Inflammatory macrophage treated with lipopolysaccharide for 4 hours (primary cell): ENCODE measurements at places on chromosomes 13 and 19.
A peak's percentile ranks its signal among the peaks of the same experiment; 100 is the strongest.

GRCh38 chr19:38663957-38664502 is 16.6 kb downstream of the ACTN4 start:
- DNase-seq: no peak

DNA sequence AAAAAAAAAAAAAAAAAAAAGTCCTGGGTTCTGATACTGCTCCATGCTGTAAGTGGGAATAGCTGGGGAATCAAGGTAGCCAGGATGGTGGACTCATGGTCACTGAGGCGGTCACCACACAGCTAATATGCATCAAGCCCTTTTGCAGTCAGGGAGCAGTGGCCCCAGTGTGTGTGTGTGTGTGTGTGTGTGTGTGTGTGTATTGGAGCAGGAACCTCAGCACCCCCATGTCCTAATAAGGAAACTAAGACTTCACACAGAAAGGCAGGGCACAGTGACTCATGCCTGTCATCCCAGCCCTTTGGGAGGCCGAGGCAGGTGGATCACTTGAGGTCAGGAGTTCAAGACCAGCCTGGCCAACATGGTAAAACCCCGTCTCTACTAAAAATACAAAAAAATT is 12.0 kb downstream of the B3GNT3 start:
- no peak for DNase-seq

DNA sequence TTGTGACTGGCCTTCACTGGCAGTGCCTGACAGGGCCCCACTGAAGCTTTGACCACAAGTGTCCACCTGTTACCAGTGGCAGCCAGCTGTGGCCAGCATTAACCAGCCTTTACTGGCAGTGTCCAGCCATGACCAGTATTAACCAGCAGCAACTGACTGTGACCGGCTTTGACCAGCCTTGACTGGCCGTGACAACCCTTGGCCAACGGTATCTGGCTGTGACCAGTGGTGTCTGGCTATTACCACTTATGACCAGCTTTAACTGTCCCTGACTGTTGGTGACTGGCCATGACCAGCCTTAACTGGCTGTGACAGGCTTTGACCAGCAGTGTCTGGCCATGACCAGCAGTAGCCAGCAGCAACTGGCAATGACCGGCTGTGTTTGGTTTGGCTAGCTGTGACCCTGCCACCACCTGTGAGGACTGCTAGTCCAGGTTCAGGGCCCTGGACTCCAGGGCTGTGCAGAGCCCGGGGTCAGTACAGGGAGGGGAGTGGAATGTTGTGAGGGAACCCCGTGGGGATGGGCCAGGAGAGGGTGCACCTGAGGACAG is 32.2 kb downstream of the CKM start:
- DNase-seq: no peak

DNA sequence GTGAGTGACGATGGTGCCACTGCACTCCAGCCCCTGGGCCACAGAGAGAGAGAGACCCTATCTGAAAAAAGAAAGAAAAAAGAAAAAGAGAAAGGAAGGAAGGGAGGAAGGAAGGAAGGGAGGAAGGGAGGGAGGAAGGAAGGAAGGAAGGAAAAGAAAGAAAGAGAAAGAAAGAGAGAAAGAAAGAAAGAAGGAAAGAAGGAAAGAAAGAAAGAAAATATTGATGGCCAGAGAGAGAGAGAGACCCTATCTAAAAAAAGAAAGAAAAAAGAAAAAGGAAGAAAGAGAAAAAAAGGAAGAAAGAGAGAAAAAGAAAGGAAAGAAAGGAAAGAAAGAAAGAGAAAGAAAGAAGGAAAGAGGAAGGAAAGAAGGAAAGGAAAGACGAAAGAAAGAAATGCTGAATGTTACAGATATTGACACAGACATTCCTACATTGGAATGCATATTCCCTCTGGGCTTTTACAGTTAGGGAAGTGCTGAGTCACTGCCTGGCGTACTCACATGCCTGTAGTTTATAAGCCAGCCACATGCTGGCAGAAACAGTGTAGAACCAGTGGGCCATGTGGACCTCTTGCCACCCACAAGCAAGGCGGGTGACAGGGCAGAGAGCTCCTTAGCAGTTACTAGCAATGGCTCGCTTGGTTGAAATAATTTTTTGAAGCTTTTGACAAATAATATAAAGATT is 34.6 kb upstream of the SLC46A3 start:
- peak; percentile 65 for DNase-seq

GRCh38 chr13:42595253-42595571 is 21.3 kb downstream of the TNFSF11 start:
- DNase-seq: no peak

GRCh38 chr19:32702010-32702409 is 10.4 kb downstream of the NUDT19 start:
- no peak for DNase-seq

DNA sequence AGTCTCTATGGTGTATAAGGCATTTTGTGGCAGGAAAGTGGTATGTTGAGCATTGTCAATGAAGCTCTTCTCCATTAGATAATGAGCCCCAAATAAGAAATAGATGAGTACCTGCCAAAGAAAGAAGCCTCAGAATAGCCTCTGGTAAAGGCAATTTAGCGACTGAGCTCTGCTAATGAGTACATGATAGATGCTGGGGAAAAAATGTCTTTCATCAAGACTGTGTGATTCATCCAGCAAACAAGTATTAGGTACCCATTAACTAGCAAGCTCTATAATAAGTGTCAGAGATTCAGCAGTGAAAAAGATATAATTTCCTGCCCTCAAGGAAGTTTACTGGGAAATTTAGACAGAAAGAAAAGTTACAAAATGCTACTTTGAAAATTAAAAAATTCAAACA is 294.6 kb downstream of the ITGBL1 start:
- no peak for DNase-seq

DNA sequence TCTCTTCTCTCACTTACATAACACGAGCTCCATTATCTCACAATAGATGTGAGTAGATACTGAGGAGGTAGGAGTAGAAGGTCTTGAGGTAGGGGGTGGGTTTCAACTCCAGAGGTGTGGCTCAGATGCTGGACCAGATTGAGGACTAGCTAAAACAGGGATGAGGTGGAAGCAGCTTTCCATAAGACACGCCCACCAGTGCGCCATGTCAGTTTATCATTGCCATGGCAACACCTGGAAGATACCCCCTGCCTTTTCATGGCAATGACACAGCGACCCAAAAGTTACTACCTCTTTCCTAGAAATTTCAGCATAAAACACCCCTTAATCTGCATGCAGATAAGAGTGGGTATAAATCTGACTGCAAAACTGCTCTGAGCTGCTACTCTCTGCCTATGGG is 44.1 kb downstream of the KCTD15 start:
- DNase-seq: no peak

DNA sequence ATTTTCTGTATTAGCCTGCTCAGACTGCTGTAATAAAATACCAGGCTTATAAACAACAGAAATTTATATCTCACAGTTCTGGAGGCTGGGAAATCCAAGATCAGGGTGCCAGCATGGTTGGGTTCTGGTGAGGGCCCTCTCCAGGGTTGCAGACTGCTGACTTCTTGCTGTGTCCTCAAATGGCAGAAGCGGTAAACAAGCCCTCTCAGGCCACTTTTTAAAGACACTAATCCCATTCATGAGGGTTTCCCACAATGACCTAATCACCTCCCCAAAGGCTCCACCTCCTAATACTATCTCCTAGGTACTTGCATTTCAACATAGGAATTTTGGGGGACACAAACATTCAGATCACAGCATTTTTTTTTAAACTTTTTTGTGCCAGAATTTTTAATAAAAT is 159.3 kb downstream of the PDS5B start:
- no peak for DNase-seq

DNA sequence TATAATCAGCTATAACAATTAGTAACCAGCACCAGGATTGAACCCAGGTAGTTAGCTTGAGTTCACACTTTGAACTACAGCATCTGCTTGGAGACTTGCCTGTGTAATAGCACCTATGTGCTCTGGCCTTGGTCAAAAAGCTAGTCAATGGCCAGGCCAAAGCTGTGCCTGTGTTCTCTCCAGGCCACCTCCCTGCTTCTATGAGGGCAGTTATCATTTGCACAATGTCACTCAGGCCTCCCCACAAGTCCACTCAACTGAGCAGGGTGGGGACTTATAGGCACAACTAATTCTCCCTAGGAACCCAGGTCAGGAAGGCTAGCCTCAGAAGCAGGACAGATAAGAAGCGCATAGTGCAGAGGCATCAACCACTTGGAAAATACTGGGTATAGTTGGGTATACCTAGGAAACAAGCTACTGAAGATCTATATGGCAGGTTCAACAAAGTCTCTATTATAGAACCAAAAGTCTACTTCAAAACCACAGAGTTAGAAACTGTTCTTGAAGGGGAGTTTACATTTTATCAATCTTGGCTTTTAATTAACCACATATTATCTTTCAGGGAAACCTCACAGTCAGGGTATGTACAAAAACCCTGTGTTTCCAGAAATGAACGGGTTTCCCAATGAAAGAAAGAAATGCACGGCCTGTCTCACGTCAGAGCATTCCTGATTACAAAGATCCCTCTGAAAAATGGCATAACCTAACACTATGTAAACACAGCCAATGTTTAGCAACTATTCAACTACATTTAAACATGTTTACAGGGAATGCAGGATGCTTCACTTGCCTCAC is 140.9 kb downstream of the ABCC4 start:
- no peak for DNase-seq

- DNase-seq: peak; percentile 85
Observed at GRCh38 chr19:54282686-54283470, 2.0 kb upstream of the LILRB2 start.

- peak; percentile 58 for DNase-seq
Observed at GRCh38 chr13:52158629-52159158, 703 bp downstream of the NEK3 start.

- DNase-seq: no peak
Observed at GRCh38 chr13:99528547-99528946, 27.3 kb downstream of the TM9SF2 start.

GRCh38 chr13:98823442-98823841 is 71.0 kb upstream of the SLC15A1 start:
- DNase-seq: no peak

GRCh38 chr19:5339198-5339949 is 1.2 kb downstream of the PTPRS start:
- DNase-seq: no peak

DNA sequence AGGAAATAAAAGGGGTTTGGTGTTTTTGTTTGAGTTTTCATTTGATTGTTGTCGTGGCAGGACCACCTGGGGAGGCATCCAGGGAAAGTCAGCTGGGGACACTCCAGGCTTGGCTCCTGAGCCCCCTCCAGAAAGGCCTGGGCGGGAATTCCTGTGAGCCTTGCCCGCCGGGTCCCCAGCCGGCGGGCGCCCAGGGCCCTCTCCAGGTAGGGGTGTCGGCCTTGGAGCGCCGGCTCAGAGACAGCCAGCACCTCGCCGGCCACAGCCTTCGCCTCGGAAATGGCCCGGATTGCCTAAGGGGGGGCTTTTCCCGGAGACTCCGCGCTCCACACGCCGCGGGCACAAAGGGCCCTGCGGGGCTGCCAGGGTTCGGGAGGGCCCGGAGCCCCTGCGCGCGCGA is 125.0 kb downstream of the TNFRSF19 start:
- DNase-seq: no peak

GRCh38 chr19:32291876-32292275 is 53.5 kb upstream of the ZNF507 start:
- DNase-seq: no peak

- DNase-seq: no peak
Observed at GRCh38 chr13:46739447-46740098, 57.4 kb downstream of the ESD start.

DNA sequence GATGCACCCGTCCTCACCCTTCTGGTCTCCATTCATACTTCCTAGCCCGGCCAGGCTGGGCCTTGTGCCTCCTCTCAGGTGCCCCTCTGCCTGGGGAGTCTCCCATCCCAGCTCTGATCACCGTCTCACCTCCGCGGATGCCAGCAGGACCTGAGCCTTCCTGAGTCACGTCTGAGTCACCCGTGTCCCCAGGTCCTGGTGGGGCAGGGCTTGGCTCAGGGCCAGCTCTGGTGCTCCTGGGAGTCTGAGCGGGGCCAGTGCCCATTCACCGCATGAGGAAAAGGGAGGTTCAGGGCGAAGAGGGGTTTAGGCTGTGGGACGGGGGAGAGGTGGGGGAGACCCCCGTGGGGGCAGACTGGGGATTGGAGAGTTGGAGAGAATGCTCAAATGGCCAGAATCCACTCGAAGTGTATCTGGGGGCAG is 593 bp downstream of the ATP8B3 start:
- no peak for DNase-seq

DNA sequence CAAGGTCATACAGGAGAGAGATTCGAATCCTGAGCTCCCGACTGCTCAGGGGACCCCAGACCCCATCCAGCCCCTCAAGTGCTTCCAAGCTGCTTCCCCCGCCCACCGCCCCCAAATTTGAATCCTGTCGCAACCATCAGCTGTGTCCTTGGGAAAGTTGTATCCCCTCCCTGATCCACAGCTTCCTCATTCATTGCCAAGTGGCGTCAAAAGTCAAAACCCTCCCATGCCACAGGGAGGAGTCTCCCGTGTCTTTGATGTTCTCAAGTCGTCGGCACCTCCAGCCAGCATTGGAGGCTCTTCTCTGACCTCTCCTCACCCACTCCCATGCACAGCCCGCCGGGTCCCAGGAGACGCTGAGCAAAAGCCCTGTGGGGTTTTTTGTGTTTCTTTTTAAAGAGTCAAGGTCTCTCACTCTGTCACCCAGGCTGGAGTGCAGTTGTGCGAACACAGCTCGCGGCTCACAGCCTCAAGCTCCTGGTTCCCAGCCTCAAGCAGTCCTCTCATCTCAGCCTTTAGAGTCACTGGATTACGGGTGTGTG is 2.8 kb upstream of the IFI30 start:
- peak; percentile 90 for DNase-seq

- peak; percentile 93 for DNase-seq
Observed at GRCh38 chr13:40982772-40983171, 36.3 kb downstream of the ELF1 start.

GRCh38 chr19:33394723-33395560 is 21.4 kb downstream of the CEBPG start:
- DNase-seq: no peak

DNA sequence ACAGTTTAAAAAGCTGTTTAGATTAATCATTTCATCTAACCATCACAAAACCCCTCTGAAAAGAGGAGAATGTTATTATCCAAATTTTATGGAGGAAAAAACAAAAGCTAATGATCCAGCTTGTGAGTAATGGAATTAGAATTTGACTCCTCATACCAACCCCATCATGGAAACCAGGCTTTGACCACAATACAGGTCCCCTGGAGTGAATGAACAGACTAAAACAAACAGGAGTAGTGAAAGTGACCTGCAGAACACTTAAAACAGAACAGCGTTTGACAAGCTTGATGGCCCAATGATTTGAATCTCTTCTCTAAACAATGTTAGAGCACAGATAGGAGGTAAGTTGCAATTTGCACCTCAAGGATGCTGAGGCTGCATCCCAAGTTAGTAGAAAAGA is 230.0 kb downstream of the DCT start:
- no peak for DNase-seq

- no peak for DNase-seq
Observed at GRCh38 chr19:12695997-12696365, 450 bp downstream of the FBXW9 start.

DNA sequence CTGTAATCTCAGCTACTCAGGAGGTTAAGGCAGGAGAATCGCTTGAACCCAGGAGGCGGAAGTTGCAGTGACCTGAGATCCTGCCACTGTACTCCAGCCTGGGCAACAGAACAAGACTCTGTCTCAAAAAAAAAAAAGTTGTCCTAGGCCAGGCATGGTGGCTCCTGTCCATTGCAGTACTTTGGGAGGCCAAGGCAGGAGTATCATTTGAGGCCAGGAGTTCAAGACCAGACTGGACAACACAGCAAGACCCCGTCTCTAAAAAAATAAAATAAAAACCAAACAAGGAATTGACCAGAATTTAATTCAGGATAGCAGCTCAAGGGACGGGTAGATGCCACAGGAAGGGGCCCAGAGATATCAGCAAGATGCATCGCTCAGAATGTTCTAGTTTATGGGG is 4.9 kb downstream of the SULT2B1 start:
- DNase-seq: no peak

- peak; percentile 83 for DNase-seq
Observed at GRCh38 chr19:14366529-14366928, 14.7 kb upstream of the ADGRE5 start.
